Activated CD8-positive, alpha-beta memory T cell treated with anti-CD3 and anti-CD28 coated beads, Interleukin-2, amount 50 U/mL, for 4 hours (primary cell): ENCODE measurements at places on chromosomes 4 and X.

GRCh38 chrX:121227888-121228287 is 180.5 kb downstream of the GLUD2 start:
- DNase-seq = no peak

- no peak for DNase-seq
These were observed 6.3 kb downstream of the CPE start for GRCh38 chr4:165385126-165385525.

DNA sequence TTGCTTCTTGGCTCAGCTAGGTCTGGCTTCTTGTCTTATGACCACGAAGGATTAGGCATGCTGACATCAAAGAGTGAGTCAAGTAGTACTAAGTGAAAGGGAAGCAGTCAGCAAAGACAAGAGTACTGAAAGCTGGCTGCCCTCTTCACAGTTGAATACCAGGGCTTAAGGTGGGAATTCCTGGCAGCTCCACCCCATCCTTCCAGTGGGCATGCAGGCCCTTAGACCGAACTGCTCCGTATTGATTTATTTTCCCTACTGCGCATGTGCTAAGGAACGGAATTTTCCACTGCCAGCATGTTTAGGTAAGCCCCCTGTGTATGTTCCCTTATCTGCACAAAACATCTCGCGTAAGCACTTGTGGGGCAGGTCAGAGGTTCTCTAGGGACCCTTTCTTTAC is 2320.1 kb downstream of the ARAP2 start:
- no peak for DNase-seq

GRCh38 chrX:12159799-12160198 is 21.5 kb downstream of the FRMPD4 start:
- no peak for DNase-seq

GRCh38 chrX:124504111-124504983 is 158.0 kb downstream of the SH2D1A start:
- no peak for DNase-seq

GRCh38 chrX:9587642-9588041 is 122.8 kb downstream of the TBL1X start:
- DNase-seq = no peak

GRCh38 chr4:152531479-152531878 is 4.4 kb downstream of the FBXW7 start:
- no peak for DNase-seq

GRCh38 chr4:25884031-25884782 is 21.4 kb upstream of the SEL1L3 start:
- DNase-seq = no peak

- DNase-seq = no peak
These were observed 345.1 kb upstream of the HS3ST1 start for GRCh38 chr4:11773798-11774197.

DNA sequence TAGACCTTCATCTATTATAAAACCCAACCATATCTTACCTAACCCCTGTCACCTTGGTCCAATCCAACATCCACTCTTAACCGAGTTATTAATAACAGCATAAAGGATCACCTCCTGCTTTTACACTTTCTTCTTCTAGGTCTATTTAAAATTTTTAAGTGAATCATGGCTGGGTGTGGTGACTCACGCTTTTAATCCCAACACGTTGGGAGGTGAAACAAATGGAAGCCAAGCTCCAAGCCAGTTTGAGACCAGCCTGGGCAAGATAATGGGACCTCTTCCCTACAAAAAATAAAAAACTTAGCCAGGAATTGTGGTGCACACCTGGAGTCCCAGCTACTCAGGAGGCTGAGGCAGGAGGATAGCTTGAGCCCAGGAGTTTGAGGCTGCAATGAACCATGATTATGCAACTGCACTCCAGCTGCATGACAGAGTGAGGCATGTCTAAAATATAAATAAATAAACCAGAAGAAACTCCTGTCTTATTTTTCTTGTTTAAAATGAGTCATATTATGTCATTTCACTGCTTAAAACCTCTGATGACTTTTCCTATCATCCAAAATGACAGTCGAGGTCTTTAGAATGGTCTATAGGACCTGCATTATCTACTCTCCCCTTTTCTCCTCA is 188.4 kb downstream of the GASK1B start:
- DNase-seq = no peak

- DNase-seq = no peak
These were observed 701.8 kb upstream of the TENM3 start for GRCh38 chr4:181541396-181541795.
